ENCODE measurements at places on chromosomes 16 and 17. TPM values are rescaled to one million over a fixed set of nuclear protein-coding genes. Genes with fewer than 3 reads are reported as not detected.

GRCh38 chr17:18021372-18021771, 17.6 kb downstream of the ATPAF2 start:
- no peak for DNase-seq

DNA sequence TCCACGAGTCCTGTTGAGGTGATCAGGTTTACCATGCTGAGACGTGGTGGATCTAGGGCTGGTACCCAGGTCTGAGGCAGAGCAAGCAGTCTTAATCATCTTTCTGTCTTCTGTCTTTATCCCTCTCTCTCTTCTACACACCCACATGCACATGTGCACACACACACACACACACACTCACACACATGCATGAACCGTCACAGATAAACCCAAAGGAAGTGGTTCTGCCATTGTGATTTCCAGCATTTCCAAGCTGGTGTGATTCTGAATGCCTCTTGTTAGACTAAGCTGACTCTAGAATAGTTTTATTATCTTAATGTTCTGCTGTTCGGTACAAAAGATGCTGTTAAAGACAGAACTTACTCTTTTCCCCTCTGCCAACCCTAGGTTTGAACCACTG, 411.8 kb upstream of the SALL1 start:
- no peak for DNase-seq

DNA sequence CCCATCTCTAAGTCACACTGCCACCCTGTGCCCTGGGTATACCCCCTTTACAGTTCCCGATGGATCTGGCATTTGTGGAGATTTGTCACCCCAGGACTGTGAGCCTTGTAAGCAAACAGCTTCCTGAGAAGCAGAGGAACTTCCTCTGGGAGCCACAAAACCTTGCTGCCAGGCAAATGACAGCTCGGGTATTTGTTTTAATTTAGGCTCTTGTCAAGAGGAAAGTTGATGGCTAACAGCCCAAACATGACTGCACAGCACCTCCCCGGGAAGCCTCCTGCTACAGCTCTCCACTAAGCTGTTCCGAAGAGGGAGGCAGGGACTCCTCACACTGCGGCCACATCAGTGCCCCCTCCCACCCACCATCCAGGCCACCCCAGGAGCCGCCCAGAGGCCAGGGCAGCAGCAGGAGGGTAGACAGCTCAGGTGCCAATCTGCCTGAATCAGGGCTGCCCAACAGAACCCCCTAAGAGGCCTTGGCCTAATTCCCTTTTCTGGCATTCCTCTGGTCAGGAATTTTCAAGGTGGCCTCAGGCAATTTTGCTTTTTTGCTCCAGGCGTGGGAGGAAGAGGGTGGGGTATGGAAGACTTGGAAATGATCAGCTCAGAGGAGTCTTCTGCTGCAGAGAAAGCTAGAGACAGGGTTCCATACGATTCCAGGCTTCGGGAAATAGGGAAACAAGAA, 2.6 kb downstream of the ABR start:
- DNase-seq = no peak

GRCh38 chr16:64238571-64238970, 883.3 kb downstream of the CDH11 start:
- no peak for DNase-seq

- DNase-seq = no peak
Observed at GRCh38 chr17:78791840-78792709, 10.0 kb upstream of the CYTH1 start.

DNA sequence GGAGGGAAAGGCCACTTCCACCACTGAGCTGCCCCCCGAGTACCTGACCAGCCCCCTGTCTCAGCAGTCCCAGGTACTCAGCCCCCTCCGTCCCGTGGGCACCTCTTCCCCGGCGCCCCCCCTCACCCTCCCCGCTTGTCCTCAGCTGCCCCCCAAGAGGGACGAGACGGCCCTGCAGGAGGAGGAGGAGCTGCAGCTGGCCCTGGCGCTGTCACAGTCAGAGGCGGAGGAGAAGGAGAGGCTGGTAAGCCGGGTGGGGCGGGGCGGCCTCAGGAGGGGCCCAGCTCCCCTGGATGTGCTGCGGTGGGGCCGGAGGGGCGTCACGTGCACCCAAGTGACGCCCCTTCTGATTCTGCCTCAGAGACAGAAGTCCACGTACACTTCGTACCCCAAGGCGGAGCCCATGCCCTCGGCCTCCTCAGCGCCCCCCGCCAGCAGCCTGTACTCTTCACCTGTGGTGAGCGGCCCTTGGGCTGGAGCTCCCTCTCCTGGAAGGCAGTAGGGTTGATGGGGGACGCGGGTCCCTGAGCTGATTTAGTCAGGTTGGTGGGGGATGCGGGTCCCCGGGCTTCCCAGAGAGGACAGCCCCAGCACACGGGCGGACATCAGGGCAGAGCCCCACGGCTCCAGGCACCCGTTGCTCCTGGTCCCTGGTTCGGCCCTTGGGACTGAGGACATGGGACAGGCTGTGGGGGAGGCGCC, 9.5 kb upstream of the MRPL12 start:
- DNase-seq = no peak

DNA sequence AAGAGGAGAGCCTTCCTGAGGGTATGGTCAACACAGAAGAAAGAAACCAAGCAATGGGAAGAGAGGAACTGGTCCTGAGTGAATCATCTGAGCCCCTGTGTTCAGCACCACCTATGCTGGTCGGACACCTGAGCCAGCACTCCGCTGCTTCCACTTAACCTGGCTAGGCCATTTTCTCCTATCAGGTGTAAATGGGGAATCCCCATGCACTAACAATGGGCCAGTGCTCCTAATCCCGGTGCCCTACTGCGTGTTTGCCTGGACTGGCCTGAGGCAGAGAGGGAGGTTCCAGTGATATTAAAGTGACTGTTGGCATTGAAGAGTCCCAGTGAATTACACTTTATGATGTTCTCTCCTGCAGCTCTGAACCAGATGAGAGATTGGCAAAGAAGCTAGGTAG, 34.4 kb upstream of the XYLT2 start:
- no peak for DNase-seq

GRCh38 chr17:7356072-7356549, 1.2 kb downstream of the TMEM95 start:
- DNase-seq = peak; percentile 68

DNA sequence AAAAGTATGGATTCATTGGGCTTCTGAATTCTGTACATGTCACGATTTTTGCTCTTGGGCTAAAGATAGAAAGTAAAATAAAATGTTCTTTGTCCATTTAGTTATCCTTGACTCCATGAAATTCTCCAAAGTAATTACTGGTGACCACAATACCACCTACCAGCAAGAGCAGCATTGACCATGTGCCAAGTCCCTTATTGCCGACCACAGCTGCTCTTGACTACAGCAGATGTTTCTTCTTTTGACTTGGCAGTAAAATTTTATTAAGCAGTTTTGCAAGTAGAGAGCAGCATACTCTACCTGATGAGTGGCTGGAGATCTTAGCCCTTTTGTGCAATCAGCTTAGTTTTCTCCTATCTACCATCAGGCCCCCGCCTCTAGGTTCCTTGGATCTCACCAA, 152.2 kb upstream of the TBX2 start:
- peak; percentile 29 for DNase-seq

DNA sequence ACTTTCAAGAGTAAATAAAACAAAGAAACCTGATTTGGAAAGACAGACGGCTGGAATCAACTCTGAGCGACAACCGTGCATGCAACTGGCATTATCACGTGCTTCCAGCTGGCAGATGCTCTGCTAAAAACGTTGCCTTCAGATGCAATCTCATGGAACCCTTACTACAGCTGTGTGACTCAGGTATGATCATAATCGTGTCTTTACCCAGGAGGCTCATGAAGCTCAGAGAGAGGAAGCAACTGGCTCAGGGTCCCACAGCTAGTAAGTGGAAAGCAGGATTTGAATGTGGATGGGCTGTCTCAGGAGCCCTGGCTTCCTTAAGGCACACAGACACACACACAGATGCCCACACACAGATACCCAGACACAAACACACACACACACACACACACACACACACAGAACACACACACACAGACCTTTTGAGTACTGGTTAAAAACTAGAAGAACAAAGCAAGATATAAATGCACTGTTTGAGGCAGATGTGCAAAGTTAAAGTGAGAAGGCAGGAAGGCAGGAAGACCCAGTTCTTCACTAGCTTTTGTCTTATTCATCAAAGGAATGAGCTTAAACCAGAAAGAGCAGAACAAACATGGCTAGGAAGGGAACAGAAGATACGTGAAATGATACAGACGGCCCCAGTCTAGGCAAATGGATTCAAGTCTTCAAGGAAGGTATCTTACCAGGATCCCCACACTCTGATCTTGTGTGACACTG, 275.2 kb downstream of the MAF start:
- DNase-seq = no peak

DNA sequence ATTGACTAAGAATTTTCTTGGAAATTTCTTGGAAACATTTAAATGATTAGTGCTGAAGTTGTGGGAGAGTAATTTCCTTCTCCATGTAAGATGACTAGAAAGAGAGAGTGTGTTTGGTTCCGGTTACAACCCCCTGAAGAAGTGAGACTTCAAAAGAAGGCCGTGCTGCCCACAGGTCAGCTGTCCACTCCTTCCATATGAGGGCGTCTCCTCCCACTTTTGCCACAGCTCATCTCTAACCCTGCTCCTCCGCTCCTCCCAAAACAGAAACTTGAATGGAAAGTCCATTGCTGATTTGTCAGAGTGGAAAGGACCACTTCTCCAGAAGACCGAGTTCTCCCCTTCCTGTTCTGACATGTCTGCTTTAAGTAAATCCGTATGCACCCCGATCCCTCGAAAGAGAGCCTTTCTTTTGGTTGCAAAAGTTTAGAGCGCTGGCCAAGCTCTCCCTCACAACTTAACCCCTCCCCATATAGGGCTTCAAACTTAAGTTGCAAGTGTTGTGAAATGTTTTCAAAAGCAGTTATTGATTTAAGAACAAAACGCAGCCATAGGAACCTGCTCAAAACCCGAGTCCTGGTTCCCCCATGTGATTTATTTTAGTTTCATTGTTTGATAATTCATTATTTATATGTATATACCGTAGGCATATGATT, 129.5 kb downstream of the SOCS1 start:
- DNase-seq = no peak

DNA sequence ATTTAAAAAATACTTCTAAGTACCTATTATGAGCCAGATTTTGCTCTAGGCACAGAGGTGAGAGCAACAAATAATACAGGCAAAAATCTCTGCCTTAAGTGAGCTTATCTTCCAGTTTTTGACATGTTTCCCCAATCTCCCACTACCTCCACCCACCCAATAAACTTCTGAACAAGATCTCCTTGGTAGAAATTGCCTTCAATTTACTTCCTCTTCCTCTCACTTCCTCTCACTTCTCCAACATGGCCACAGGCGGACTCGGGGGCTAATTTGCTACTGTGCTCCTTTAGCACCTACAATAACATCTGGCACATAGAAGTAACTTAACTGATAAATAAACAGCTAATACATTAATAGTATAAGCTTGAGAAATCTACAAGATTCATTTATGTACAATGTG, 82.6 kb downstream of the CACNG1 start:
- no peak for DNase-seq

DNA sequence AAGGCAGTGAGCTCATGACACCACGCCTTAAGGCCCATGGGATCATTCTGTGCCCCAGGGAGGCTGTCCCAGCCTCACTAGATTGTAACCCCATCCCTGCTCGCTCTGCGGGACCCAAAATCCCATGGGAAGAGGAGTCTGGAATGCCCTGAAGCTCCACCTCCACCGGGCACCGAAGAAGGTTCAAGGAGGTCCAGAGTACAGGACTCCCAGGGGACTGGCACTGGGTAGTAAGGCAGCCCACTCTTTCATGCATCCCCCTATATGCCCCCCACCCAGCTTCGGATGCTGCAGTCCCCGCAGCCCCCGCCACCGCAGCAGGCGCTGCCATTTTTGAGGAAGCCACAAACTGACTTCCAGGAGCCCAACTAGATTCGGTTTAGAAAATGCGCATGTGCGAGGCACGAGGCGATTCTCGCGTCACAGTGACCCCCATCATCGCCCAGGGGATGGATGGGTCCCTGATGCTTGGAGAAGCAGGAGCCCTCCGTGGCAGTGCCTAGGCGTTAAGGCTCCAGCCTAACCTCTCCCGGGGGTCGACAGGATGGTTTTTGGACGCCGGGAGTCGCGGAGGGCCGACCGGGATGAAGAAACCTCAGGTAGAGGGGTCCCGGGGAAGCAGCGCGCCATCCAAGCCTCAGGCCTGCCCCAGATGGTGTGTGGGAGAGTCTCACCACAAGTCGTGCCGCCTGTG, 1681.0 kb downstream of the TP53TG3F start:
- DNase-seq = no peak

Gene AOC3
- polyA plus RNA-seq = 17.4 TPM

Gene OR4D1
- not detected for polyA plus RNA-seq

Gene SOCS1
- 1.8 TPM for polyA plus RNA-seq

Gene LRRC46
- 0.60 TPM for polyA plus RNA-seq

Gene SECTM1
- polyA plus RNA-seq = 2.0 TPM
